ENCODE measurements at places on chromosomes 1 and 21.

GRCh38 chr1:108533351-108534083 is 26.4 kb upstream of the EEIG2 start:
- DNase-seq: no peak

DNA sequence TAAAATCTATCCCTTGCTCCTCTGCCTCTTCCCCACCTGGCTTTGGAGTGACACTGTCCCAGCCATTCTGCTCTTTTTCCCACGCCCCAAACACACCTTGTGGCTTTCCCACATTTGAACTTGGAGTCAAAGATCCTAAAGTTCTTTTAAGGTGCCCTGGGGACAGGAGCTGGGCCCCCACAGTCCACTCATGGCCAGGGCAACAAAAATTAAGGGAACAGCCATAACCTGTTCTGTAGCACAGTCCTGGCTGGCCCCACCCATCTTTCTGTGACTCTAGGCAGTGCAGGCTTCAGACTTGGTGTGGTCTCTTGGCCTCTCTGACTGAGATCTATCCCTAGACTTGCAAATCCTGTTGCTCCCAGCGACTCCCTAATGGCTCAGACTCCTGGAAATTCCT is 143.0 kb upstream of the MAGI3 start:
- no peak for DNase-seq

GRCh38 chr1:66383611-66384010 is 150.3 kb upstream of the SGIP1 start:
- DNase-seq: no peak

DNA sequence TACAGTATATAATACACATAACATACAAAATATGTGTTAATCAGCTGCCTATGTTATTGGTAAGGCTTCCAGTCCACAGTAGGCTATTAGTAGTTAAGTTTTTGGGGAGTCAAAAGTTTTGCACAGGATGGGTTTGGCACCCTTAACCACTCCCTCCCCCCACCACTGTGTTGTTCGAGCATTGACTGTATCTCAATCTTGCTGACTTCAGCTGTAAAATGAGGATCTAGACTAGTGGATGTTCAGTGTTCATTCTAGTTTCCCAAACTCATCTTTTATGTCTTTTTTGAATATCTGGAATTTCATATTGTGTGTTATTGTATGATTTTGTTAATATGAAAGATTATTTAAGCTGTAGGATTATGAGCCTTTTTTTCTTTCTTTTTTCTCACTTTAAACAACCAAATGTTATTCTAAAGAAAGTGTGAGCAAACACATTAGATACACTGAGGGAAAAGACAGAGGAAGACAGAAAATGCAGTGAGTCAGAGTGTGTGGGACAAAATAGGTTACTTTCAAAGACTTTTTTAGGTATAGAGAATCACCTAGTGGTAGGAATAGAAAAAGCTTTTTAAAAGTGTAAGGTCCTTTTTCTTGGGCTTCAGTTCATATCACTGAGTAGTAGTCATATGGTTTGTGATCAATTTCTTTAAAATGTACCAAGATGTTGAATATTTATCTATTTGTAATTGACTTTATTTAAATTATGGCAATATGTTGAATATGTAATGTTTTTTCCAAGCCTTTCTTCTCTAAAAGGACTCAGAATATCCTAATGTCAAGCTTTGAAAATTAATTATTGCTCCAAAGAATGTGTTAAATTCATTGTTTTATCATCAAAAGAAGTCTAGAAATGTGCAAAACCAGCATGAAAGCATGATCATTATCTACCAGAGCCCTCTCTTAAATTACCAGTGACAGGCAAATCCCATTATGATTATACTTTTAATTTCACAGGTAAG is 17.9 kb upstream of the CENPF start:
- no peak for DNase-seq

GRCh38 chr1:33575324-33575879 is 103.0 kb downstream of the ZSCAN20 start:
- peak; percentile 77 for DNase-seq

DNA sequence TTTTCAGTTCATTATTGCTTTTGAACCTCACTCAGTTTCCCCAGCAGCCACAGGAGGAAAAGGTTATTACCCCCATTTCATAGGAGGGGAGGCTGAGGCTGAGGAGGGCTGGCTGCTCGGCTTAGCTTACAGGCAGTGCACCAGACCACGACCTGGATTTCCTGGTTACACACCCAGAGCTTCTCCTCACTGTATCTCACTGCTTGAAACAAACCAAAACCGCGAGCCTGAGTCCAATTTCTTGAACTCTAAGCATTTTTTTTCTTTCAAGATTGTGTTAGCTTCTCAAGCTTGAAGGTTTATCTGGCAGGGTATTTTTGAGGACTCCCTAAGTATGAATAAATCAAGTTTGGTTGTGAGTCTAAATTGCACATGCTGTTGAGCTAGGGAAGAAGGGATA is 188.9 kb upstream of the EDN2 start:
- DNase-seq: no peak

DNA sequence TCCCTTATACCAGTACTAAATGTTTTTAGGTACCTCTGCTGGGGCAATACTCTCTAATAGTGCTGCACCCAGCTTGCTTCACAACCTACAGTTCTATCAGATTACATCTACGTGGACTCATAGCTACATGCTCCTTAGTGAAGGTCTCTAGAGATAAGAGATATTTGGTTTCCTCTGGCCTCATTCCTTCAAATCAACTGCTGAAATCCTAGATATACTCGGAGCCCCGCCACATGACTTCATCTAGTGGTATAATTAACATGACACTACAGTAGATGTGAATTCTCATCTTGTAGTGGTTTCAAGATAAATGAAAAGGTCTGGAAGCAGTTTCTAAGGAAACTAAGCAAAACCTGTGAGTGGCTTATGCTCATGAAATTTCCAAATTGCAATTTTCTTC is 115.4 kb downstream of the SMYD2 start:
- no peak for DNase-seq

GRCh38 chr21:36022427-36023091 is 37.8 kb downstream of the SETD4 start:
- no peak for DNase-seq

DNA sequence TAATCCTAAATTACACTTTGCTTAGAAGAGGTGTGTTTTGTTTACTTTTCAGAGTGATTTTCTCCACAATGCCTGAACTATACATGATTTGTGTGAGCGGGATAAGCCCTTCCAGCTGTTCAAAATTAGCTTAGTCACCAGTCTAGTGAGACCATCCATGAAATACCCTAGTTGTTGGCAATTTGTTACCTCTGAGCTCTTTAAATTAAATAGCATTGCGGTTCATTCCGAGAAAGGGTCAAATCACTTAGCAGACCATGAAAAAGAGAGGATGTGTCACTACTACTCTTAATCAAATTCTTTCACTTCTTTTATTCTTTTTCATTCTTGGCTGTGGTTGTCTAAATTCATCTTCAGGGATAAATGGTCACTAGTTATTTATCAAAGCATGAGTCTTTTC is 11.9 kb upstream of the VAV3 start:
- no peak for DNase-seq

All from right cardiac atrium (tissue), 5 donors.